ENCODE measurements at places on chromosomes 11 and 22.

GRCh38 chr22:43720716-43721115 is 91.4 kb downstream of the EFCAB6 start:
- no peak for DNase-seq

DNA sequence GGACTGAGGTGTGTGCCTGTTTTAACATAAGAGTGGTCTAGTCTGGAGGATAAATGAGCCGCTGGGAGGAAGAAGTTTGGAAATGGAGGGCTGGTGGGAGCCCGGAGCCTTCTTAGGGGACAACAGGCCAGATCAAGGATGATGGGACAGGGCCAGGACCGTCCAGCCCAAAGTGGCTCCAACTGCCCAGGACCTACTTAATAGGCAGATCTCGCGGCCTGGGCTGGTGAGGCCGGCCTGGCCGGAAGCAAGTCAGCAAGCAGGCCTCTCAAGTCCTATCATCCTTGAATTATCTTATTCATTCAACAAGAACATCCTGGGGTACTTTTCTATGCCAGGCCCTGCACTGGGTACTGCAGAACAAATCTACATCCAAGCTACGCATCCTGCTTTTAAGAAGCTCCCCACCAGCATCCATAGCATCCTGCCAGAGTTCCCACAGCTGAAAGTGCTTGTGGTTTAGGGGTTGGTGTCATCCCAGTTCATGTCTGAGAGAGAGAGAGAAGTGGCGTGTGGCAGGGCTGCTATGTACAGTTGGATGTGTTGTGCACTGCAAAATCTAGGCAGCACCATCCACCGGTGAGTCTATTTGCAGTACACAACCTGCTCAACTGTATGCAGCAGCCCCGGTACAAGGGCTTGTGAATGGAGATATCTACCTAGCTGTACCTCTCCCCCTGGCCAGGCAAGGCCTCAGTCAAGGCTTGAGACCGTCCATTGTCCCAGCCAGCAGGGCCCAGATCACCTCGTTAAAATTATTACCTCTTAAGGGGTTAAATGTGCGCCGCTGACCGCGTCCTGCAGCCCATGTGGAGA is 82.1 kb downstream of the FBLN1 start:
- DNase-seq, result no peak

- peak; percentile 58 for DNase-seq
These were observed 626 bp upstream of the TBX10 start for GRCh38 chr11:67640021-67640757.

DNA sequence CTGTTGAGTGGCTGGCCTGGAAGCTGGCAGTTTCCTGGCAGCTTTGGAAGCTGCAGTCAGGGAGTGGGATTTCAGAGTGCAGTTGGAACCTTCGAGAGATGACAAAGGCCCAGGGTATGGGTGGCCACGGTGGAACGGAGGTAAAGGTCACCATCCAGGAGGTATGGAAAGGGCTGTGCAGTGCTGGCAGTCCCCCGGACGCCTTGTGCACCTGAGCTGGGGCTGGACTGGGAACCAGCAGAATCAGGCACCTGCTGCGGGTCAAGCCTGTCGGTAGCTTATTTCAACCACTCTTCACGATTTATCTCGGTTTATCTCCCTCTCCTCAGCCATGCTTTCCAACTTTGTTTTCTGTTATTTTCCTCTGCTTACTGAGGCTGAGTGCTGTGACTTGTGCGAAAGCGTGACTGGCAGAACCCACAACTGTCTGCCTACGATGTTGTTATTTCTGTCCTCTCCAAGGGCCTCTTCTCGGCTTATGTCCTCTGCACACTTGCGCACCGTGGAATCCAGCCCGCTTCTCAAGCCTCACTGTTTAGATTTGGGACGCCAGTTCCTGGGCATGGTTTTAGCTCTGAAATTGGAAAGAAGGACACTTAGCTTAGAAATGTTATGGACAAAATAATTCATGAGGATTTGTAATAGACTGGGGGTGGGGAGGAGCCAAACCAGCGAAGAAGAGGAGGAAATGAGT is 24.0 kb upstream of the ATXN10 start:
- no peak for DNase-seq

GRCh38 chr22:50201191-50202129 is 649 bp downstream of the SELENOO start:
- DNase-seq, result no peak

- no peak for DNase-seq
These were observed 162.7 kb downstream of the MAML2 start for GRCh38 chr11:96180341-96180740.

Measured in activated CD4-positive, alpha-beta T cell treated with anti-CD3 and anti-CD28 coated beads, Interleukin-2, amount 50 U/mL, for 16 hours (primary cell).